ENCODE measurements at places on chromosomes 12 and 14.

DNA sequence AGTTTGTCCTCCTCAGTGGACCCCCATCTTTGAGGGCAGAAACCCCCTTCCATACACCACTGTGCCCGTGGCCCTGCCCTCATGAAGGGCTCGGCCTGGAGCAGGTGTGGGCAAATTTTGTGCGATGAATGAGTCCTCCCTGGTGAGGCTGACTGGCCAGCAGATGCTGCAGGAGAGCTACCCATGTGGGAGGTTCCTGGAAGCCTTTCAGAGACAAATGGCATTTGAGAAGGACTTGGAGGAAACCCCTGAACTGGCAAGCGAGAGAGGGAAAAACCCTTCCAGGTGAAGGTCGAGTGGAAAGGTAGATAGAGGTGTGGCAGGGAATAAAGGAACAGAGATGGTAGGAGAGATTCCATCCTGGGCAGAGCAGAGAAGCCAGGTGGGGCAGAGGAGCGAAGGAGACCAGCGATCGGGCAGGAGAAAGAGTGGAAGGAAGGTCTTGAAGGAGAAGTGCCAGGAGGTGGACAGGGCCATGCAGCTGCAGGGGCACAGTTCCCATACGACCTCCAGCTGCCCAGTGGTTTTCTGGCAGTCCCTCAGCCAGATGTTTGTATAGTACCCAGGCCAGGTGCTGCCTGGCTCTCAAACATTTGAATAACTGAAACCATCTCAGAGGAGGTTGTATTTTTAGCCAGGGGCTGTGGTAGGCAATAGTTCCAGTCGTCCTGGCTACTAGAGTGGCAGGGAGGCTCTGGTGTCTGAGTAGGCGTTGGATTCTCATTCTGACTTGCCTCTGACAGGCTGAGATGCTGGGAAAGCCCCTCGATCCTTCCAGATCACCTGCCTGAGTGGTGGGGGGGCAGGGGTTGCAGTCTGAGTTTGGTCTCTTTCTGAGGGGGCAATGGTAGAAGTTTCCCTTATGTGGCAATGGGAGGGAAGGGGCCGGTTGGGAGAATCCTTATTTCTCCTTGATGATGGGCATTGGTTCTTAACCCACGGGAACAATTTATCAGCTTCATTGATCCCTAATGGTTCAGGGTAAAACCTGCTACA lies 40.1 kb downstream of the FBXL14 start:
- DNase-seq: no peak

GRCh38 chr12:29008786-29009185 lies 140.3 kb upstream of the FAR2 start:
- no peak for DNase-seq

- DNase-seq: no peak
These were observed 141.8 kb downstream of the GRIN2B start for GRCh38 chr12:13839365-13840336.

GRCh38 chr12:27622436-27623195 lies 73.6 kb upstream of the REP15 start:
- DNase-seq: no peak

- DNase-seq: peak; percentile 26
These were observed 43.8 kb upstream of the PNMA1 start for GRCh38 chr14:73757876-73758391.

- no peak for DNase-seq
These were observed 24.3 kb downstream of the VRK1 start for GRCh38 chr14:96821501-96821900.
